Erythroblast (primary cell): ENCODE measurements at places on chromosomes 13 and 19.

- DNase-seq: no peak
Observed at GRCh38 chr13:40660692-40661091, 5.7 kb downstream of the FOXO1 start.

GRCh38 chr13:34207334-34207733 is 389.4 kb downstream of the RFC3 start:
- DNase-seq: no peak

DNA sequence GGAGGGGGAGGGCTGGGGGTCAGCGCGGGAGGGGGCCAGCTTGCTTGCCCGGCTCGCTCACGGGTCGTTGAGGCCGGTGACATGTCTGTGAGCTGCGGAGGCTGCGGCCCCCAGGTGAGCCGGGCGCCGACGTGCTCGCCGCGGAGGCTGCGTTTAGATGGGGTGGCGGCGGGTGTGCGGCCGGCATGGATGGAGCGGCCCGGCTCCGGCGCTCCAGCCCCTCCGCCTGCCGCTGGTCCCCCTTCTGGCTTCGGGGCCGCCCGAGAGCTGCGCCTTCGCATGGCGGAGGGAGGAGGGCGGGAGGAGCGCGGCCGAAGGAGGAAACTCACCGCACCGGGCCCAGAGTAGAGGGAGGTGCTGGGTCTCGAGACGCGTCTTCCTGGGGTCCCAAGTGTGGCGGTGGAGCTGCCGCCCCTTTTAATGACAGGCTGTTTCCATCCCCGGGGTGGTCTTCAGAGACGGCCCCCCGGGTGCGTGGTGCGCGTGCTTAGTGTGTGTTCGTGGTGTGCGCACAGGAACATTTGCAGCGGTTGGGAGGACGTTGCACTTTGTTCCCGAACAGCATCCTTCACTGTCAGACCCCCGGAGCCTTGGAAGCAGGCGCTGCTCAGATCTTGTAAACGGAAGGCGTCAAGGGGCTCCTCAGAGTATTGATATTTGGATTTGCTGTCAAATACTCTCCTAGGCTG is at the start of gene AKAP11:
AKAP11 (plus strand) TSS at position 38 of the 689 bp plus-strand sequence. CDS start 14,197 bp downstream, outside the sequence.
- DNase-seq: peak; percentile 82

GRCh38 chr19:23957660-23958281 is 43.1 kb downstream of the ZNF726 start:
- DNase-seq: no peak

DNA sequence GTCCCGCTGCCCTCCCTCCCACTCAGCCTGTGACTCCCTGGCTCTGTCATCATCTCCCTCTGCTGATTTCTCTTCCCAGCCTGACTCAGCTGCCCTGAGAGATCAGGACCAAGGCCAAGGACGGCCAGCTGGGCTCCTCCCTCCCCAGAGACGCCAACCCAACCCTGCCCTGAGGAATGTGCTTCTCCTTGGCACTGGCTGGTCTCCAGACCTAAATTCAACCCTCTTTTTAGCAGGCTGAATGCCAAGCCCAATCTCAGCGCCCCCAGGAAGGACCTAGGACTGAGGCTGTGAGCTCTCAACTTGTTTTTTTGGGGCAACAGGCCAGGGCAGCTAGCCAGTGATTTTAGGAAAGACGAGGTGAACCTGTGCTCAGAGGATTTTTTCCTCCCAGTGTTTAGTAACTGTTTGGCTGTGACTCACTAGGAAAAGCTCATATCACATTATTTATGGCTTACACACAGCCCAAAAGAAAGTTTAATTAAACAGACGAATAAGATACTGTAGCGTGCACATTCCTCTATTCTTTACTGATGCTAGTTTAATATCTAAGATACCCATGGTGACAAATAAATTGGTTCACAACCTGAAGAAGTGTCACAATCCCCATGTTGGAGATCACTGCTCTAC is 7.4 kb upstream of the IGFL1 start:
- DNase-seq: no peak

DNA sequence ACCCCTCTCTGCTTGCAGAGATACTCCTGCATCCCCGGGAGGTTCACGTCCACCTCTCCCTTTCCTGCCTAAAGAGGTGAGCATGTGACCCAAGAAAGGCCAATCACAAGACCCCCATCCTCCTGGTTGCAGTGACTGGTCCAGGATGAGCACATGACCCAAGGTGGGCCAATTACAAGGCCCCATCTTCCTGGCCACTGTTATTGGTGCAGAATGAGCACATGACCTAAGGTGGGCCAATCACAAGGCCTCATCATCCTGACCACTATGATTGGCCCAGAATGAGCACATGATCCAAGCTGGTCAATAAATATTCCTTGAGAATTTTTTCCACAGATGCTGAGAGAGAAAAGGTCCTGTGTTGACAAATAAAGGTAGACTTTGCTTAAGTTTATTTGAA is 350.7 kb downstream of the EFNB2 start:
- no peak for DNase-seq

- DNase-seq: peak; percentile 94
Observed at GRCh38 chr19:19540064-19540714, 2.1 kb downstream of the CILP2 start.

- no peak for DNase-seq
Observed at GRCh38 chr13:109779074-109779473, 7.3 kb downstream of the IRS2 start.

GRCh38 chr13:97108530-97108900 is 113.6 kb upstream of the MBNL2 start:
- DNase-seq: peak; percentile 29

DNA sequence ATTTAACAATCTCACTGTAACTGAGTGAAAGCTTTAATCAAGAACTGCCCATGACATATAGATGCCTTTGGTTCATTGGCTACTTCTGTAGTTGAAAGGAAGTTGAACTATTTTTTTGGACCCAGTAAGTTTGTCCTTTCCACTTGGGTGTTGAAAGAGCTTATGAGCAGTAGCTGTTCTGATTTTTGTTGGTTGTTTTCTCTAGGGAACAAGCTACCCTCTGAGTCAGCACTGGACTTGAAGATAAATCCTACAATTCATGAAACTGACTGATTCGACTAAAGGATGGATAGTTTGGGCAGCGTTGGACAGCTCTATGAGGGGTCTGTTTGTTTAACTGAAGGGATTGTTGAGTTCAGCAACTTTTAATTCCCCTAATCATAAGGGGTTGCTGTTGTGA is 101.0 kb downstream of the PAN3 start:
- no peak for DNase-seq

- peak; percentile 12 for DNase-seq
Observed at GRCh38 chr13:25171517-25172302, at the start of gene AMER2. AMER2 (minus strand) TSS chr13:25172288; CDS start chr13:25171619, 669 bp downstream.

DNA sequence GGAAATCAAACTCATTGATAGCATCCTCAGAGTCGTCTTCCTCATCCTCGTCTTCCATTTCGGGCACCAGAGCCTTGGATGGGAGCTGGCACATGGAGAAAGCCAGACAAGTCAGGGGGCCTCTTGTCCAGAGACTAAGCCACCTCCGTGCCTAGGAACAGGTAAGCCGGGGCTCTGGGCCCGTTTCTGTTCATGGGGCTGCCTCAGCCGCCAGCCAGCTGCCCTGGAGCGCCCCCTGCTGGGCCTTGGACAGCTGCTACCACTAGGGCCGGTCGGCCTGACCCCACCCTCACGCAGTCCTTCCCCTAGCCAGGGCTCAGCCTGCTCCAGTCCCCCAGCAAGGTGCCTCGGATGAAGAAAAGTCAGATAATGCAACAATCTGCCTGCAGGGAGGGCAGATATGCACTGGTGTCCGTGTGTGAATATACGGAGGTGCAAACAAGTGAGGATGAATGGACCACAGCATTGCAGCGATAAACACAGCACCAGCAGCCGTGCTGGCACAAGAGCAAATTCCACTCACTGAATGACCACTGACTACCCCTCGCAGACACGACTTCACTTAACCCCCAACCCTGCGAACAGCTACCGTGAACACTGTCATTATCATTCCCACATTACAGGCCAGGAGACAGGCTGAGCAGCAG is 11.9 kb upstream of the PRKD2 start:
- peak; percentile 89 for DNase-seq

GRCh38 chr13:39364947-39365468 is 238.0 kb downstream of the LHFPL6 start:
- DNase-seq: no peak

DNA sequence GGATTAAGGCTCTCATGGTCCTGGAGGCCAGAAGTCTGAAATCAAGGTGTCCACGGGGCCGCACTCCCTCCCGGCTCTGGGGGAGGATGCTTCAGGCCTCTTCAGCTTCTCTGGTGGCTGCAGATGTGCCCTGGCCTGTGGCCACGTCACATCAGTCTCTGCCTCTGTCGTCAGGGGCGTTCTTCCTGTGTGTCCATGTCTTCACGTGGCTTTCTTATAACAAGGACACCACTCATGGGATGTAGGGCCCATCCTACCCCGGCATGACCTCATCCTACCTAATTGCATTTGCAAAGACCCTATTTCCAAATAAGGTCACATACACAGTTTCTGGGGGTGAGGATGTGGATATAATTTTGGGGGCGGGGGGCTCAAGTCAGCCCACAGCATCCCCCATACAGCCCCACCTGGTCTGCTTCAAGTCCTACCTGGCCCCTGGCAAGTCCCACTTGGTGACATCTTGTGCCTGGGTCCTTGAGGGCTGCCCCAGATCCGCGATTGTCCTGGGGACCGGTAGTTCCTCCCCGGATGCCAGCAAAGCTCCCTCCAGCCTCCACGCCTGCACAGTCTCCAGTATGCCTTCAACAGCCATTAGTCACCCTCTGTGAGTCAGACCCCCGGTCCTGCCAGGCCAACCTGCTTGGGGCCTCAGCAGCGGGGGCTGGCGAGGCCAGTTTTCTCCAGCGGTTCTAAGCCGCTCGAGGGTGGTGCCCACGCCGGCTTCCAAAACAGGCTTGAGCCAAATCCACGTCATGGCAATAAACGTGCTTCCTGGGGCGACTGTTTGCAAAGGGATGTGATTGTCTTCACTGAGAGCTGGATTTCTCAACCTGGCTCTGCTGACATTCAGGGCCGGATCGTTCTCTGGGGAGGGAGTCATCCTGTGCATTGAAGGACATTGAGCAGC is 32.2 kb downstream of the MYO9B start:
- DNase-seq: peak; percentile 44

DNA sequence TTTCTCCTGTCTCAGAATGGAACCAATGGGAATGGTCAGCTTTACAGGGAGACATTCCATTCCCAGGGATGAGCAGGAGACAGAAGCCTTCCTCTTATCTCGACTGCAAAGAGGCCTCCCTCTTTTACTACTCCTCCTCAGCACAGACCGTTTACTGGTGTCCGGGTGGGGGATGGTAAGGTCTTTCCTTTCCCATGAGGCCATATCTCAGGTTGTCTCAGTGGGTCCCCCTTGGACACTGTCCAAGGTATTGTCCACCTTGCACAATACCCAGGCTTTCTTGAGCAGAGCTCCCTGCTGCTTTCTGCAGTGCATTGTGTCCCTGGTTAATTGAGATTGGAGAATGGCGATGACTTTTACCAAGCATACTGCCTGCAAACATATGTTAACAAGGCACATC is 7.5 kb upstream of the ZNF808 start:
- no peak for DNase-seq

DNA sequence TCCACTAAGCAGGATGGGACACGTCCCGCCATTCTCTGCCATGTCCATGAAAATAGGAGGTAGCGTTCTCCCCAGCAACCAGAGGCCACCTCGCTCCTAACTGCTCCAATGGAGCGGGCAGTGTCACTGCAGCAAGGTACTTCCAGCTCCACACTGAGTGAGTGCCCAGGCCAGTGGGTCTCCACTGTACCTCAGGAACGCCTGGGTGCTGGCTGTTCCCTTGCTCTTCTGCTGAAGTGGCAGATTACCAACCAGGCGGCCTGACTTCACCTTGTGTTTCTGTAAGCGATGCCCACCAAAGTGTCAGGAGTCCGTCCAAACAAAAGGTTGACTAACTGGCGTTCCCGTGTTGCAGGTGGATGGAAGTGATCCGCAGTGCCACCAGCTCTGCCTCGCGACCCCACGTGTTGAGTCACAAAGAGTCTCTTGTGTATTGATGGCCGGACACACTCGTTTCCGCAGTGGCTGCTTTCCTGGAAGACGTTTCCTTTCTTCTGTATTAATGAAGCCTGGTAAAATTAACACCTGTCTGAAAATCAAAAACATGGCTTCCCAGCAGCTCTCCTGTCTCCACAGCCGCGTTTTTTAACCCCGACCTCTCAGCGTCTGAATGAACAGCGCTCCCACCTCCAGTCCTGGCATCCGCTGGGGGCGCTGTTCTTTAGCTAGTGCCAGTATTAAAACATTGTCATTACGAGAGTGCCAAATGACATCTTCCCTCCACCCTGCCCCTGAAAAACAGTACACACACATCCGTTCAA is 128.8 kb downstream of the STK24 start:
- peak; percentile 10 for DNase-seq

DNA sequence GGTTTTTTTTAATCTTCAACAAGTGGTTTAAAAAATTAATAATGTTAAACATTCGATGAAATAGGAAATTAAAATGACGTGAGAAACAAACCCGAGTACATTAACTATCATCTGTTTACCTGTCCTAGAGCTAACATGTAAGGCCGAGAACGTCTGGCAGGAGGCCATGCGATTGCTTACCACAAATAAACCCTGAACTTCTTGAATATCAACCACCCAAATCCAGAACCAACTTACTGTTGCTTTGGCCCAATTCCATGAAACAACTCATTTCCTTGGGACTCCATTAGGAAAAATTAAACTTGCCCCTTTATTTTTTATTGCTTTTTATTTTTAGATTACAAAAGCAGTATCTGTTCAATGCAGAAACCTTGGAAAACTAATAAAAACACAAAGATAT is 228.9 kb upstream of the IRS2 start:
- DNase-seq: no peak

DNA sequence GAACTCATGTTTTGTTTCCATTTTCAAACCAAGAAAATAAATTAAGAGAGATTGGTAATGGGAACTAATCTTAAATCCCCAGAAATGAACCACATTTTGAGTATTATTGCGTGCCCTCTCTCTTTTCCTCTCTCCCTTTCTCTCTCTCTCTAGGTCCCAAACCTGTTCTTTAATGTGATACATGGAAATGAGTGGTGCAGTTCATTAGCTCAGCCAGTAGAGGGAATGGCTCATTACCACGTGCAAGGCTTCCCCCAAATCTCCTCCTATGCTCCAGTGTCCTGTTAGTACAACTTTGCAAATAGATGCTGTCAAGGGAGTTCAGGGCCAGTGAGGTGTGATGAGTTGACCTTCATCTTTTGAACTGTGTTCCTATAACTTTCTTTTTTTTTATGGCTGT is 178.4 kb downstream of the FGF9 start:
- DNase-seq: peak; percentile 17

DNA sequence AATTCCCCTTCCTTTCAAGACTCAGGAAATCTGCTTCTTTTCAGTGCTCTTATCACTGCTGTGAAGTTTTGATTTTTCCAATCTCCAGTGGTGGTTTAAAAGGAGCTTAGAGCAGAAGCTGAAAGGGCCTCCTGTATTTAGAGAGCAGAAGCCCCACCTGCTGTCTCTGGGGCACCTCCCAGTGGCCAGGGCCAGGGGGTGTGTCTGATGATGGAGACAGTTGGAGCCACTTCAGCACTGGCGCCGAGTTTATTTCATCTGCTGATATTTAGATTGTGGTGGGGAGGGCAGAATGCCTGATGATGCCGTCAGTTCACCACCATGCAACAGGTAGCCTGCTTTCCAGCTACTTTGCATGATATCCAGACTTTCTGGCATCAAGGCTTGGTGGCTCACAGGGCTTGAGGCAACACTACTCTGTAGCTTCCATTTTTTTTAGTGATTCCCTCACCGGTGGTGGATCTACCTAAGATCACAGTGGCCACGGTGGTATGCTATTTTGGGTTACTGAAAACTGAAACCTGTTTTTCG is 371.9 kb downstream of the KCNRG start:
- peak; percentile 9 for DNase-seq
